ENCODE measurements at places on chromosomes 11 and 22.

- H3K27ac ChIP-seq = no peak overlapping the region
- H3K36me3 ChIP-seq = no peaks in the 10 kb centered on the region
- H3K4me1 ChIP-seq = no peaks in the 10 kb centered on the region
- H3K27me3 ChIP-seq = no peaks in the 10 kb centered on the region
- no peak for DNase-seq
- H3K4me3 ChIP-seq = no peak overlapping the region
Observed at GRCh38 chr22:47151490-47151889, 389.0 kb downstream of the TBC1D22A start.

GRCh38 chr11:35318977-35319925 lies 100.1 kb downstream of the SLC1A2 start:
- no peak overlapping the region for H3K4me3 ChIP-seq
- no peak for DNase-seq
- no peaks in the 10 kb centered on the region for H3K4me1 ChIP-seq

DNA sequence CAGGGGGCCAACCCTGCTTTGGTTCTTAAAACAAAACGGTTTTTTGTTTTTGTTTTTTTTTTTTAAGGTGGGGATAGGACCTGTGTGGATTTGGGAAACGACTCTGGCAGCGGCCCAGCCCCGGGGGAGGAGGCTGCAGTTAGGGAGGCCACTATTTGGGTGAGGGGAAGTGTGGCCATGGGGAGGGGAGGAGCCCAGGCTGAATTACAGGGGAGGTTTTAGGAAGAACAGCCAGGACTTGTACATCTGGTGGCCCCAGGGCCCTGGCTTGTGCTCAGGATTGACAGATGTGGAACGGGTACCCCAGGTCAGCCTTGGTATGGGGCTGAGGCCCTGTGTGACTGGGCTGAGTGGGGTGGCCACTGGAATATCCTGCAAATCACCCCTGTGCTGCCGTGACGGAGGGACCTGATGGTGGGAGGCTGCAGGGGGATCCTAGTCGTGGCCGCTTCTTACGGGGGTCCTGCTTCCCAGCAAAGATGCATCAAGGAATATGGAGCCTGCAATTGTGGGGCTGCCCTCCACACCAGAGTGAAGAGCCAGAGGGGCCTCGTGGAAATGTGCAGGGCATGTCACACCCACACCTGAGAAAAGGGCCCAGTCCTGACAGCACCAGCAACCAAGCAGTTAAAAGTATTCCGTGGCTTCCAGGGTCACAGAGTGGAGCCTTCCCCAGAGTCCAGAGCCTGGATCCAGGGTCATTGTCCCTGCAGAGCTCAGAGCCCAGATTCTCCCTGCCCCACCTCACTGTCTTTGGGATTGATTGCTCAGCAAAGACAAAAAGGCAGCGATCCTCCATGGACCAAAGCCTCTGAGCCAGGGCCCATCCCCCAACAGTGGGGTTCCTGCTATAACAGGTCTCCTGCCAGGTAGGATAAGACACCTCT lies 55.2 kb upstream of the WNT7B start:
- no peak overlapping the region for H3K4me3 ChIP-seq
- no peaks in the 10 kb centered on the region for H3K36me3 ChIP-seq
- H3K4me1 ChIP-seq = no peaks in the 10 kb centered on the region
- DNase-seq = peak; percentile 45
- H3K27me3 ChIP-seq = no peaks in the 10 kb centered on the region

- no peaks in the 10 kb centered on the region for H3K4me1 ChIP-seq
- no peaks in the 10 kb centered on the region for H3K36me3 ChIP-seq
- no peak for DNase-seq
- H3K27ac ChIP-seq = no peak overlapping the region
- H3K4me3 ChIP-seq = no peak overlapping the region
Observed at GRCh38 chr11:118364956-118365615, 5.7 kb downstream of the UBE4A start.

DNA sequence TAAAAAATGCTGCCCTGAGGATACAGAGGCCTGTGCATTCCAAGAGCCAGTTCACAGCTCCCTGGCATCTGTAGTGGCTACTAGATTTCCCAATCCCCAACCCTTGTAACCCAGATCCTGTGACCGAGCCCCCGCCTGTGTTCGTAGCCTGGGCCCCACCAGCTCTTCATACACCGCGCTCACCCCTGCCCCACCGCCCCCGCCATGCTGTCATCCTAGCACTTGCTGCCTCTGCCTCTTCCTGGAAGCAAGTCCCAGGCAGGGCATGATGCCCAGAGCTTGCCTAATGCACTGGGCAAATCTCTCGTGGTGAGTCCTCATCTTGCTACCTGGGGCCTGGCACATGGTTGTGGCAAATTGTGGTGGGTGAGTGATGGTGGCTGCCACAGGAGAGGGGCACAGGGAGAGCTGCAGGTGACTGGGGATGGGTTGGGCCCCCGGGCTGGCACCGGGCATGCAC lies 7.1 kb downstream of the MGAT3 start:
- H3K27ac ChIP-seq = peak overlapping the region; percentile 67
- no peaks in the 10 kb centered on the region for H3K27me3 ChIP-seq
- H3K36me3 ChIP-seq = no peaks in the 10 kb centered on the region
- H3K4me3 ChIP-seq = no peak overlapping the region
- H3K4me1 ChIP-seq = no peaks in the 10 kb centered on the region
- peak; percentile 78 for DNase-seq

DNA sequence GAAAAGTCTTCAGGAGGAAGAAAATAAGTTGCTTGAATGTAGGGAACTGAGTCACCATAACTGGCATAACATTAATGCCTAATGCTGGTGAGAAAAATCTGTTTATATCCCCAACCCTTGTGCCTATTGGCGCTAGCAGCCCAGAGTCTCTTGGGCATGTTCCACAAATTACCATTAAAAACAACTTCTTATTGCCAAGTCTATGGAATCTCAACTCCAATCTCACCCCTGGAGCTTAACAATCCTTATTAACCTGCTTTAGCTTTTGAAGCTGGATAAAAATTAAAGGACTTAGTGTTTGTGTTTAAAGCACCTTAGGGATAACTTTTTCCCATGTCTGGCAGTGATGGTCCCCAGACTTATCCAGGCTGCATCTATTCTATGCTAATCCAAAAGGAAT lies 143.0 kb downstream of the APIP start:
- no peak for DNase-seq
- no peaks in the 10 kb centered on the region for H3K4me1 ChIP-seq
- no peak overlapping the region for H3K4me3 ChIP-seq
- no peaks in the 10 kb centered on the region for H3K36me3 ChIP-seq

DNA sequence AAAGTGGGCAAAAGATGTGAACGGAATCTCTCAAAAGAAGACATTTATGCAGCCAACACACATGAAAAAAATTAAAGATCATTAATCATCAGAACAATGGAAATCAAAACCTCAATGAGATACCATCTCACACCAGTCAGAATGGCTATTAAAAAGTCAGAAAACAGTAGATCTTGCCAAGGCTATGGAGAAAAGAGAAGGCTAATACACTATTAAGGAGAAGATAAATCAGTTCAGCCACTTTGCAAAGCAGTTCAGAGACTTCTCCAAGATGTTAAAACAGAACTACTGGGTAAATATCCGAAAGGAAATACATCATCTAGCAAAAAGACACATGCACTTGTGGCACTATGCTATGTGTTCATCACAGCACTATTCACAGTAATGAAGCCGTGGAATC lies 388.2 kb upstream of the LUZP2 start:
- H3K27ac ChIP-seq = no peak overlapping the region
- no peaks in the 10 kb centered on the region for H3K36me3 ChIP-seq
- no peak for DNase-seq
- H3K4me1 ChIP-seq = no peaks in the 10 kb centered on the region

GRCh38 chr11:116421529-116422185 lies 351.1 kb downstream of the BUD13 start:
- H3K27ac ChIP-seq = no peak overlapping the region
- H3K4me1 ChIP-seq = no peaks in the 10 kb centered on the region
- no peaks in the 10 kb centered on the region for H3K36me3 ChIP-seq
- H3K4me3 ChIP-seq = no peak overlapping the region
- no peaks in the 10 kb centered on the region for H3K27me3 ChIP-seq
- DNase-seq = no peak

GRCh38 chr11:102788334-102788995 lies 8.0 kb upstream of the MMP10 start:
- H3K27me3 ChIP-seq = no peaks in the 10 kb centered on the region
- DNase-seq = no peak
- no peaks in the 10 kb centered on the region for H3K36me3 ChIP-seq
- H3K4me3 ChIP-seq = no peak overlapping the region
- no peaks in the 10 kb centered on the region for H3K4me1 ChIP-seq

DNA sequence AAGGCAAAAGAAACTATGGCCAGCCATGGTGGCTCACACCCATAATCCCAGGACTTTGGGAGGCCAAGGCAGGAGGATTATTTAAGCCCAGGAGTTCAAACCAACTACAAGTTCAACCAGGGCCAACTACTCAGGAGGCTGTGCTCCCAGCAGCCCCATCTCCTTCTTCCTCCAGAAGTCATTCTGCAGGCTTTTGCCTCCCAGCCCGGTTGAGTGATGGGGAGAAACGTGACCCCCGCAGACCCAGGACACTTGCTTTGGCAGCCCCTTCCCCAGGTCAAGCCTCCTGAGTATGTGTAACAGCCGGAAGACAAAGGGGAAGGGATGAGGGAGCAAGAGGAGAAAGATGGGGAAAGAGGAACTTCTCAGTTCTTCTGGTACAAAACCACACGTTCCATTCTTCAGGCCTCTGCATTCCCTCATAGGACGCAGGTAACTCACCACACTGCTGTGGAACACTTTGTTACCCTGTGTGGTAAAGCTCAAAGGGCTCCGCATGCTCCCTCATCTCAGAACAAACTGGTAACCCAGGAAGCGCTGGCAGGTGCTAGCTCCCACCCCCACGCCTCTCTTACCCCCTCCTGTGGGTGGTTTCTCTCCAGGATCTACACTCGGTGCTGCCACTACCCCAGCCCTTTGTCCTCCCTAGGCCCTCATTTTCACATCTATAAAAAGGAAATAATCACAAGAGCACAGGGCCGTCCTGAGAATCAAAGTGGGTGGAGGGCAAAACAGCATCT lies 4.0 kb downstream of the SULT4A1 start:
- H3K4me3 ChIP-seq = no peak overlapping the region
- peak; percentile 37 for DNase-seq
- H3K27me3 ChIP-seq = peaks cover 13% of the 10 kb centered on the region
- H3K36me3 ChIP-seq = no peaks in the 10 kb centered on the region
- H3K4me1 ChIP-seq = no peaks in the 10 kb centered on the region

DNA sequence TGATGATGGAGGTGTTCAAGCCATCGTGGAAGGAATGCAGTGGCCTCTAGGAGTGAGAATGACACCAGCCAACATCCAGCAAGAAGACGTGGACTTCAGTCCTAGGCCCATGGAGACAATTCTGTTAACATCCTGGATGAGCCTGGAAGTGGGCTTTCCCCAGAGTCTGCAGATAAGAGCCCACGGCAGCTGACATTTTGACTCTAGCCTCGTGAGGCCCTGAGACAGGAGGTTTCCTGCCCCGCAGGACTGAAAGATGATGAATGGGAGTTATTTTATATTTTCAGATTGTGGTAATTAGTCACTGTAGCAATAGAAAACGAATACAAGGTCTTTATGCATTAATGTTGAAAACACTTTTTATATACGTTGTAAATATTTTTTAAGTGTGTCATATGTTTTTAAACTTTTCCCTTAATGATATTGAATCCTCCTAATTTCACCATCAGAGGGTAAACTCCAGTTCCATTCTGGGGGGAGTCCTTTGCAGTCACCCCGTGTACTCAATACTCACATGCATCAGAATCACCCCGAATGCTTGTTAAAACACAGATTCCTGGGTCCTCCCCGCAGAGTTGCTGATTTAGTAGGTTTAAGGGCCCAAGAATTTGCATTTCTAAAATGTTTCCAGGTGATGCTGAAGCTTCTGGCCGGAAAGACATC lies 570 bp upstream of the TPCN2 start:
- no peak for DNase-seq
- no peak overlapping the region for H3K27ac ChIP-seq
- H3K4me3 ChIP-seq = peak overlapping the region; percentile 94
- H3K27me3 ChIP-seq = no peaks in the 10 kb centered on the region
- H3K4me1 ChIP-seq = no peaks in the 10 kb centered on the region

DNA sequence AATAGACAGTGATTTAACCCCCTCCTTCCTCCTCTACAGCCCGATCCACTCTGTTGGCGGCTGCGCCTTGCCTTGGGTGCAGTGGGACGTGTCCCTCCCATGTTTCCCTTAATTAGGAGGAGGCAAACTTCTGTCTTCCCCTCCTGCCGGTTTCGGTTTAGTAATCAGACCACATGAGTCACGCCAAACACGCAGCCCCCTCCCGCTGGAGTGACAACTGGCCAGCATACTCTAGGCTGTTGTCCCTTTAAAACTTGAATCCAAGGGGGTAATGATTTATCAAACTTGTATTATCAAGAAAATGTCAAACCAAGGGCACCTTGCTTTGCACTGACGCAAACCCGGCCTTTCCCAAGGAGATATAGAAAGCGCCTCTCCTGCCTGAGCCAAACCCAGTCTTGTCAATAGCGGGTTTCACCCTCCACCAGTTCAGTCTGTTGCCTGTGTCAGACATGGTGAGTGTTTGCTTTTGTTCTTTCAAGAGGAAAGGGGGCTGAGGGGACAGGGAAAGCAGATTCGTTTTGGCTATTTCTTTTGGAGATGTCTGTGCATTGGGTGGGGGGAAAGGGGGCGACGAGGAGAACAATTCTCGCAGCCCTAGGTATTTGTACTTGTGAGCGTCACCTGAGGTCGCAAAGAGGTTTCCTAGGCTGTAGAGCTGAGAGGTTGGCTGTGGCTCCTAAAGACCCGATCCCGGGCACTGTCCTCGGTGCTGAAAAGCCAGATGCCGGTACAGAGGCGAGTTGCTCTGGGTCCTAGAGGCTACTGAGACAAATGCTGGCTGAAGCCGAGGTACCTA lies at the start of gene SLC6A5:
SLC6A5 (plus strand) TSS at position 388 of the 799 bp plus-strand sequence; CDS start at position 453, 65 bp downstream.
- H3K4me3 ChIP-seq = no peak within 1 kb of the TSS
- no peaks in the 10 kb centered on the region for H3K4me1 ChIP-seq
- DNase-seq = no peak
- H3K27ac ChIP-seq = no peak within 1 kb of the TSS

DNA sequence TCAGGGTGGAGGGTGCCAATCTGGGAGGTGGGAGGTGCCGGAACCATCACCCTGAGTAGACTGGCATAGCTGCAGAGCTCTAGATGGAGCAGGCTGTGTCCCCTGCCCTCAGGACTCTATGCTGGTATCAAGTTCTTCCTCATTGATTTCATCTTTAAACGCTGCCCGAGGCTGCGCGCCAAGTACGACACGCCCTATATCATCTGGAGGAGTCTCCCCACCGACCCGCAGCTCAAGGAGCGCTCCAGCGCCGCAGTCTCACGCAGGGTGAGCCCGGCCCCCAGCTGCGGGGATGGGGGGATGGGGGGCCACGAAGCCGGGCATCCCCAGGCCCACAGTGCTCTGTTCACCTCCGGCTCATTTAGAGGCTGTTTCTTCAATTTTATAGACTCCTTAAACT lies 52.5 kb downstream of the GRAMD4 start:
- H3K4me3 ChIP-seq = no peak overlapping the region
- no peaks in the 10 kb centered on the region for H3K4me1 ChIP-seq
- no peak for DNase-seq
- no peak overlapping the region for H3K27ac ChIP-seq

DNA sequence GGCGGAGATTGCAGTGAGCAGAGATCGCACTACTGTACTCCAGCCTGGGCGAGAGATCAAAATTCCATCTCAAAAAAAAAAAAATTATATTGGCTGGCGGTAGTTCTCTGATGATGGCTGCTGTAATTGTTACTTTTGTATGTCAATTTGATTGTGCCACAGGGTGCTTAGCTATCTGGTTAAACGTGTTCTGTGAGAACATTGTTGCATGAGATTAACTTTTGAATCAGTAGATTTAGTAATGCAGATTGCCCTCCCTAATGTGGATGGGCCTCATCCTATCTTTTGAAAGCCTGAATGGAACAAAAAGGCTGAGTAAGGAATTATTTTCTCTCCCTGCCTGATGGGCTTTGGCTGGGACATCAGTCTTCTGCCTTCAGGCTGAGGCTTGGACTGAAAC lies 654.2 kb downstream of the OPCML start:
- H3K36me3 ChIP-seq = no peaks in the 10 kb centered on the region
- H3K27me3 ChIP-seq = no peaks in the 10 kb centered on the region
- DNase-seq = no peak
- H3K27ac ChIP-seq = no peak overlapping the region
- no peaks in the 10 kb centered on the region for H3K4me1 ChIP-seq
